ENCODE measurements at places on chromosomes 1 and 21. TPM values are rescaled to one million over a fixed set of nuclear protein-coding genes. Genes with fewer than 3 reads are reported as not detected.

DNA sequence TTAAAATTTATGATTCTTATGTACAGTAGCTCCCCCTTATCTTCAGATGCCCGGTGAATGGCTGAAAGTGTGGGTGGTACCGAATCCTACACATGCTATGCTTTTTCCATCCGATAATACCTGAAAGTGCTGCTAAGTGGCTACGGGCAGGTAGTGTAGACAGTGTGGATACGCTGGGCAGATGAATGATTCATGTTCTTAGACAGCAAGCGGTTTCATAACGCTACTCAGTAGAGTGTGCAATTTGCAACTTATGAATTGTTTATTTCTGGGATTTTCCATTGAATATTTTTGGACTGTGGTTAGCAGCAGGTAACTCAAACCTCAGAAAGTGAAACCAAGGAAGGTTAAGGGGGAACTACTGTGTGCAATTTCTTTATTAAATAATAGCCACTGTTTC, 7.5 kb downstream of the PCP4 start:
- DNase-seq: no peak

- DNase-seq: no peak
These were observed 68.9 kb downstream of the RHOU start for GRCh38 chr1:228804173-228804572.

- peak; percentile 25 for DNase-seq
These were observed 38.1 kb downstream of the TRPM2 start for GRCh38 chr21:44391345-44392091.

- DNase-seq: no peak
These were observed 239.3 kb downstream of the NPHP4 start for GRCh38 chr1:5752746-5753548.

- no peak for DNase-seq
These were observed 17.7 kb downstream of the HIPK1 start for GRCh38 chr1:113946678-113947387.

C4BPB gene
- polyA plus RNA-seq: not detected

DCST1 gene
- polyA plus RNA-seq: not detected

DNA sequence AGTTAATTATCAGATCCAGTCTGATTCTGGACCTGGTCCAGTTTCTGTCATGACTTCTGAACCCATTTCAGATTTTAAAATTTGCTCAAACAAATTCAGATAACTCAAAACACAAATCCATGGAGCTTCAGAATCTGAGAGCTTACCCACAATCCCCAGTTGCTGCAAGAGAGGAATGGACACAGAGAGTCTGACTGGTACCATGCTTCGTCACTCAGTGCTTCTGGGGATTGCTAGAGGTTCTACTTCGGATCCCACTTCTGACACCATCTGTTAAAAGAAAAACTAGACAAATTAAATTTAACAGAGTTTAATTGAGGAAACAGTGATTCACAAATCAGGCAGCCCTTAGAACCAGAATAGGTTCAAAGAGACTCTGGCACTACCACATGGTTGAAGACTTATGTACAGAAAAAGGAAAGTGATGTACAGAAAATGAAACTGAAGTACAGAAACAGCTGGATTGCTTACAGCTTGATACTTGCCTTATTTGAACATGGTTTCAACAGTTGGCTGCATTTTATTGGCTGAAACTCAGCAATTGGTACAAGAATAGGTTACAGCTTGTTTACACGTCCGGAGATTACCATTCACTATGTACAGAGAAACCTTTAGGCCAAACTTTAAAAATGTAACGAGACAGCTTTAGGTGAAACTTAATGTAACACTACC, 60.7 kb upstream of the TEKT2 start:
- DNase-seq: no peak

DNA sequence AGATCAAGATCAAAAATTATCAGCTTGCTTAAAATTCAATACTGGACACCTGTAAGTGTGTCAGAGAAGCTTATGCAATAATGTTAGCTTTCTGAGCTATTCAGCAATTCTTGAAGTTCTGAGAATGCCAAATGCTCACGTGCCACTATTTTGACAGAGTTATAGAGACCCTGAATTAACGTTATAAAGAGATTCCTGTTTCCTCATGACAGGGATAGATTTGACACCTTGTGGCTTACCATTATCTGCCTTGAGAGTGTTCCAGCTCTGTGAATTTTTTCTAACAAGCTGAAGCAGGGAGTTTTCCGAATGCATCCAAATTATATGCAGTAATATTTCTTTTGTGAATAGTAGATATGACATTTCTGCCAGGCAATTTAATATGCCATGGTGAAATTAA, 781.6 kb downstream of the ADGRL2 start:
- DNase-seq: no peak

DNA sequence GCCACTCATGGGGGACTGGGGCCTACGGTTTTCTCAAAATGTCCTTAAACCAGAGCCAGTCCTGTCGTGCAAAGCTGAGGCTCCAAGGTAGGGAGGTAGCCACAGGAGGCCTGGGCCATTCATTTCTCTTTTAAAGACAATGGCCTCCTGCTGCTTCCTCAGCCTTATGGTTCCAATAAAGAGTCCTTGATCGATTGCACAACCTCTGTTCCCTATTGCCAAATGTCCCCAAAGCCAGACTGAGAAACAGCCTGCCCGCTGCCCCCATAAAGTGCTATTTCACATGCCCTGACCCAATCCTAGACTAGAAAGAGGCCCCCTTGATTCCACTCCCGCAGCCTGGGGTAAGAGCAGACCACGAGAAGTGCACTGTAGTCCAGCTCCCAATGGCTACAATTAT, 166.7 kb downstream of the CLIC6 start:
- no peak for DNase-seq

ADGRB2 gene
- not detected for polyA plus RNA-seq

- no peak for DNase-seq
These were observed 636.4 kb upstream of the PLXNA2 start for GRCh38 chr1:208880433-208881100.

APOBEC4 gene
- polyA plus RNA-seq: not detected

GRCh38 chr21:42158846-42159245, 60.1 kb upstream of the ABCG1 start:
- DNase-seq: no peak

- no peak for DNase-seq
These were observed 780.5 kb downstream of the MRPL39 start for GRCh38 chr21:24826822-24827221.

DNA sequence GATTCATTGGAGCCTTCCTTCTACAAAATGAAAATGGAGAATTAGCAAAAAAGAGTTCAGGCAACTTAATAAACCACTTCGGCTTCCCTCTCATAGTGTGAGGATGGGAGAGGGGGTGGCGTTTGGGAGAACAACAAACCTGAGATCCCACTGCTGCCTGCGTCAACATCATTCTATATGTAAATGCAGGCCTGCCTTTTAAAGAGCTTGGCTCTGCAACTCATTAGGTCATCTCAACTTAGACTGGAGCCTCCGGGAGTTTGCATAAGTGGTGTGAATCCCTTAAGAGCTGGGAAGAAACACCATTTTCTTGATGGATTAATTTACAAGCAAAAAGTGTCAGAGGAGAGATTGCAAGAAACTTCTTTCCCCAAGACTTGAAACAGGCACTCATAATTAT, 127.6 kb upstream of the DAB1 start:
- no peak for DNase-seq

OPTC gene
- polyA plus RNA-seq: not detected

- no peak for DNase-seq
These were observed 31.3 kb upstream of the DNAJC11 start for GRCh38 chr1:6732942-6733341.

MAN1C1 gene
- not detected for polyA plus RNA-seq

DNA sequence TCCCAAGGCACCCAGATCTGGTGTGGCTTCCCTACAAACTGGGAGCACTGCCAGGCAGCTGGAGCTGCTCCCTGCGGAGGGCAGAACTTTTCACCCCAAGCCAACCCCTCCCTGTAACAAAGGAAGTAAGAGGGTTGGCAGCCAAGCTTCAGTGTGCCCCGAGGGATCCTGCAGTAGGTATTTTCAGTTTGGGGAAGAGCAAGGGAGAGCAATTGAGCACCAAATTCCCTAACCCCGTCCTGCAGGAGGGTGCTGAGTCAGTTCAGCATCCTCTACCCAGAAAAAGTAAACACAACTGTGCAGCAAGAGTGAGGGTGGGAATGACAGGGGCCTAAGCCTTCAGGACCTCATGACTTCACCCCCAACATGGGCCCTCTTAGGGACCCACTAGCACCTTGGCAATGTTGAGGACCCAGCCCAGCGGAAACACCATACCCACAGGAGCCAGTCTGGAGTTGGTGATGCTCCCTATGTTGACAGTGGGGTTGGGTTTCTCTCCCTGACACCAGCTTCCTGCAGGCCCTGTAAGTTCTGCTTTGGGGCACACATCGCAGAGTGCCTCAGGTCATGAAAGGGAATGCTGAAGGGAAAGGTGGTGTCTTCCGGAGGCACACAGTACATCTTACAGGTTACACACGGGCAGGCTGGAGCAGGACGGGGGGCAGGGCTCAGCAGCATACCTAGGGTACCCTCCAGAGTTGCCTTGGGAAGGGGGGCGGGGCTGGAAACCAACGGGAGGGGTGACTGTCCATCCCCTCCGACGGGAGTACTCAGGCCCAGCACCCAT, 14.8 kb downstream of the SH3BP5L start:
- DNase-seq: no peak

GRCh38 chr1:84089465-84089864, 54.6 kb upstream of the PRKACB start:
- no peak for DNase-seq

- DNase-seq: no peak
These were observed 21.3 kb downstream of the ZCCHC17 start for GRCh38 chr1:31318146-31318545.

DNA sequence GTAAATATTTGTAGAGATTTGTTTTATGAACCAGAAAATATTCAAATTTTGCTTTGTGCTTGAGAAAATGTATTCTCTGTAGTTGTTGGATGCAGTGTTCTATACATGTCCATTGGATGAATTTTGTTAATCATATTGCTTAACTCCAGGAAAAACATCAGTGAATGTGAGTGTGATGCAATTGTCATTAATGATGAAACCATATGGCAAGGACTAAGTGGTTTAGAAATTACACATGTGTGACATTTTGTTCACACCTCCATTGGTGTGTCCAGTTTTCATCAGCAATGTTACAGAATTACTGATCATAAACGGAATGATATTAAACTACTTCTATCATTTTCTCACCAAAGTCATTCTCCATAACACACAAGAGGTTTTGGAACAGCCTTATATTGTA, 151.8 kb upstream of the ST6GALNAC5 start:
- DNase-seq: no peak

TMPRSS3 gene
- not detected for polyA plus RNA-seq
